ENCODE measurements at places on chromosomes 7 and 10.

- H3K27ac ChIP-seq: no peak overlapping the region
- H3K4me1 ChIP-seq: no peaks in the 10 kb centered on the region
- no peak overlapping the region for H3K4me3 ChIP-seq
- no peaks in the 10 kb centered on the region for H3K36me3 ChIP-seq
These were observed 215.4 kb downstream of the CCDC7 start for GRCh38 chr10:32661346-32661745.

GRCh38 chr10:6154566-6154965, 48.2 kb upstream of the PFKFB3 start:
- no peak overlapping the region for H3K27ac ChIP-seq
- no peaks in the 10 kb centered on the region for H3K27me3 ChIP-seq
- H3K36me3 ChIP-seq: no peaks in the 10 kb centered on the region
- no peak overlapping the region for H3K4me3 ChIP-seq

- H3K4me3 ChIP-seq: no peak within 1 kb of the TSS
- no peak for DNase-seq
- no peaks in the 10 kb centered on the region for H3K4me1 ChIP-seq
- no peaks in the 10 kb centered on the region for H3K27me3 ChIP-seq
- H3K27ac ChIP-seq: no peak within 1 kb of the TSS
These were observed at the start of gene ASAH2 for GRCh38 chr10:50251394-50251793. Gene ASAH2 (minus strand): TSS chr10:50251516. CDS start chr10:50248610, 2,906 bp downstream.

GRCh38 chr7:96203786-96204185, 118.1 kb downstream of the SLC25A13 start:
- no peaks in the 10 kb centered on the region for H3K27me3 ChIP-seq
- no peak for DNase-seq
- H3K4me1 ChIP-seq: peaks cover 10% of the 10 kb centered on the region
- peaks cover 8% of the 10 kb centered on the region for H3K36me3 ChIP-seq
- H3K27ac ChIP-seq: no peak overlapping the region
- no peak overlapping the region for H3K4me3 ChIP-seq

- H3K36me3 ChIP-seq: no peaks in the 10 kb centered on the region
- no peak overlapping the region for H3K4me3 ChIP-seq
- DNase-seq: no peak
- H3K27ac ChIP-seq: no peak overlapping the region
- peaks cover 61% of the 10 kb centered on the region for H3K27me3 ChIP-seq
- no peaks in the 10 kb centered on the region for H3K4me1 ChIP-seq
These were observed 119.3 kb downstream of the SH3PXD2A start for GRCh38 chr10:103736044-103736443.

DNA sequence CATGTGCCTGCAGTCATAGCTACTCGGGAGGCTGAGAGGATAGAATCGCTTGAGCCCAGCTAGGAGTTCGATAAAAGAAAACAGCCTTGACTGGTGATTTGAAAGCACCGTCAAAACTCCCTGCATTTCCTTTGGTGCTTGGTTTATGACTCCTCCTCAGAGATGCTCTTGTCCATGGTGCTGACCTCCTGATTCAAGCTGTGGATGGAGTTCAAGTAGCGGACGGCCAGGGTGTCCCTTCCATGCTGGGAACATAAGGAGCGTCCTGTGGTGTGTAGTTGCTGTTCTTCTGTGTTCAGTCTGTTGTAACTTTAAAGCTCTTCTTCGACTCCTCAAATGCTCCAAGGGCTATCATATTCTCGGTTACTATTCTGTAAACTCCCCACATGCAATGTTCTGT, 382.5 kb upstream of the KIAA1217 start:
- no peaks in the 10 kb centered on the region for H3K36me3 ChIP-seq
- no peak overlapping the region for H3K4me3 ChIP-seq
- DNase-seq: no peak
- no peak overlapping the region for H3K27ac ChIP-seq
- H3K27me3 ChIP-seq: no peaks in the 10 kb centered on the region

GRCh38 chr10:8499312-8499711, 444.8 kb downstream of the GATA3 start:
- H3K27me3 ChIP-seq: no peaks in the 10 kb centered on the region
- no peaks in the 10 kb centered on the region for H3K4me1 ChIP-seq
- H3K36me3 ChIP-seq: no peaks in the 10 kb centered on the region
- H3K27ac ChIP-seq: no peak overlapping the region

GRCh38 chr10:118698421-118698820, 56.3 kb downstream of the CACUL1 start:
- H3K36me3 ChIP-seq: peaks cover 24% of the 10 kb centered on the region
- H3K4me1 ChIP-seq: peaks cover 8% of the 10 kb centered on the region
- peak; percentile 69 for DNase-seq

DNA sequence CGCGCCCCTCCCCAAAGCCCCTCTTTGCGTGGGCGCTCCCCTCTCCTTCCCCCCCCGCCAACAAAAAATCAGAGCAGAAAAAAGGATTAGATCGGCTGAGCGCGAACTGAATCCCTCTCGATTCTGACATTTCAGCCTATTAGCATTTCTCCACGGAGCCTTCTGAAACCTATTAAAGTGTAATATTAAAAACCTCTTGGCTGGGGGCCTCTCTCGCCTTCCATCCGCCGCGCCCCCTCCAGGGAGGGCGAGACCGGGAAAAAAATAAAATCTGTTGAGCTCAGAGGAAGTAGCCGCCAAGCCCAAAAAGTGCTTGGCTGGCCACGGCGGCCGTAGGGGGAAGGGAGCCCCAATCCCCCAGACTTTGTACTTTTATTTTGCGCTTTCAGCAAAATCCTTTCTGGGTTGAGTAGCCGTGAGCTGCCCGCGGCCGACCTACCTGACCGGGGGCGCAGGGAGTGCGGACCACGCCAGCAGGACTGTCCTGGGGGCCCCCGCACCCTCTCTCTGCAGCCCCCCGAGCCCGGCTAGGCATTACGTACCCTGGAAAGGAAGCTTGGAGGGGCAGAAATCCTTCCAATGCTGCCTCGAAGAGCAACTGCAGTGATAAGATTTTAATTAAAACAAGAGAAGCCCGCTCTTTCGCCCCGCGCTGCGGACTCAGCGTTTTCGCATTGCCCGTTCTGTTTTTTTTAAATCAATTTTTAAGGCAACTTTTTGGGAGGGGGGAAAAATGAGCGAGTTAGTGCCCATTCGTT, 1.3 kb upstream of the TNRC18 start:
- H3K36me3 ChIP-seq: peaks cover 5% of the 10 kb centered on the region
- peak overlapping the region; percentile 78 for H3K4me3 ChIP-seq
- peak; percentile 11 for DNase-seq

DNA sequence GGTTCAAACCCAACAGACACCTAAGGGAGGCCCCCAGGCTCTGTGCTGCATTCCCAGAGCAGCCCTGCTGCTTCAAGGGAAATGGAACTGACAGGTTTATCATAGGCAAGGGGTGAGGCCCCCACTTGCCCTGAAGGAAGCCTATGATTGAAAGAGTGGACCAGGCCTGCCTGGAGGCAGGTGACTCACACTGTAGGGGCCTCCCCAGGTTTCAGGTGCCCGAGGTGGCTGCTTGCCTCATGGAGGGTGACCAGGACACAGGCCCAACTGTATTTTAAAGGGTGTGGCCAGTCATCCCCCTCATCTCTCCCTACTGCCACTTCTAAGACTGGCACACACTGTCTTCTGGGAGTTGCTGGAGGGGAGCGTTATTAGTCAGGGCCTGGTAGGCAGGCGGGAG, 85.4 kb downstream of the ATXN7L1 start:
- no peaks in the 10 kb centered on the region for H3K27me3 ChIP-seq
- H3K27ac ChIP-seq: no peak overlapping the region
- DNase-seq: no peak
- no peaks in the 10 kb centered on the region for H3K36me3 ChIP-seq
- peaks cover 6% of the 10 kb centered on the region for H3K4me1 ChIP-seq

- no peak overlapping the region for H3K4me3 ChIP-seq
- no peaks in the 10 kb centered on the region for H3K36me3 ChIP-seq
- no peaks in the 10 kb centered on the region for H3K27me3 ChIP-seq
- no peak for DNase-seq
- H3K4me1 ChIP-seq: peaks cover 5% of the 10 kb centered on the region
These were observed 57.3 kb upstream of the APBB1IP start for GRCh38 chr10:26380815-26381214.

GRCh38 chr7:134778941-134779740, at the start of gene CALD1:
Gene CALD1 (plus strand): TSS chr7:134779634. CDS start chr7:134867734, 88,100 bp downstream.
- peaks cover 31% of the 10 kb centered on the region for H3K27me3 ChIP-seq
- H3K27ac ChIP-seq: no peak within 1 kb of the TSS
- H3K4me3 ChIP-seq: no peak within 1 kb of the TSS
- H3K4me1 ChIP-seq: no peaks in the 10 kb centered on the region
- H3K36me3 ChIP-seq: no peaks in the 10 kb centered on the region

DNA sequence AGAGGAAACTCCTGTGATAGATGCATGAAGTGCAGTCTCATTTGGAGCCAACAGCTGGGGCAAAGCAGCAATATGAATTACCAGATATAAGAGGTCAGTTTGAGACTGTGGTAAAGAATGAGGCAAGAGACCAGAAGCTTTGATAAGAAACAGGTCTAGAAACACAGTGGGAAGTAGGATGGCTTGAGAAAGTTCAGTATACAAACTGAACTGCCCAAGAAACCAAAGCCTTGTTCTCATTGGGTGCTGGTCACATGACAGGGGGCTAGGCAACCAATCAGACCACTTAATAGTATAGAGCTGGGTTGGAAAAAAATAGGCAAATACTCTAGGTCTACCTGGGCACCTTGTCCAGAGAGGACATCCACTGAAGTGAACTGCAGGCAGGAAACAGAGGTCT, 46.2 kb upstream of the PLCE1 start:
- no peak overlapping the region for H3K27ac ChIP-seq
- no peak overlapping the region for H3K4me3 ChIP-seq
- no peak for DNase-seq
- no peaks in the 10 kb centered on the region for H3K36me3 ChIP-seq
- H3K4me1 ChIP-seq: no peaks in the 10 kb centered on the region
- H3K27me3 ChIP-seq: no peaks in the 10 kb centered on the region

- no peak for DNase-seq
- H3K27ac ChIP-seq: no peak overlapping the region
- no peaks in the 10 kb centered on the region for H3K27me3 ChIP-seq
- peaks cover 7% of the 10 kb centered on the region for H3K4me1 ChIP-seq
- H3K36me3 ChIP-seq: no peaks in the 10 kb centered on the region
- no peak overlapping the region for H3K4me3 ChIP-seq
These were observed 2.1 kb downstream of the FRAT1 start for GRCh38 chr10:97321032-97321803.

DNA sequence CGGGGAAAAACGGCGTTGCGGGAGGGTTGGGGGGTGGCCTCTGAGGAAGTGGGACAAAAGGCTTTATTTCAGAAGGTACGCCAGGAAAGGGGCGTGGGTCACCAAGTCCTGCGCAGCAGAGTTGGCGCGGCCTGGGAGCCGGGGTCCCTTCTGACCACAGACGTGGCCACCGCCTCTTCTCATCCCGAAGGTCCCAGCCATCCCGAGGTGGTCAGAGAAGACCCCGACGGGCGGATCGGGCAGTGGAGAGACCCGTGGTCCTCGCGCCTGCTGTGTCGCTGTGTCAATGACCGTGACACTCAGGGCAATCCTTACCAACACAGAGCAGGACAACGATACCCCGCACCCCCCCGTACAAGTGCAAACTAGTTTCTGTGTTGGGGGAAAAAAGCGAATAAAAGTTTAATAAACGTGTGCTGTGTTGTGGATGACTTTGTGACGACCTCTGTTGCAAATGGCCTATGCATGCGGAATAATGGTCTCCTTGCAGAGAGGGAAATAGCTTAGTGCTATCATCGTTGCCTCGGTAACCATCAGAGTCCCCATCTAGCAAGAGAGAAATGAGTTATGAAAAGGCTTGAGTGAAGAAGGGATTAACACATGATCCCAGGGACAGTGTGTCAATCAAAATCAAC, 19.4 kb upstream of the GATA3 start:
- peaks cover 31% of the 10 kb centered on the region for H3K27me3 ChIP-seq
- H3K4me3 ChIP-seq: no peak overlapping the region
- H3K27ac ChIP-seq: no peak overlapping the region
- H3K4me1 ChIP-seq: no peaks in the 10 kb centered on the region
- H3K36me3 ChIP-seq: no peaks in the 10 kb centered on the region

DNA sequence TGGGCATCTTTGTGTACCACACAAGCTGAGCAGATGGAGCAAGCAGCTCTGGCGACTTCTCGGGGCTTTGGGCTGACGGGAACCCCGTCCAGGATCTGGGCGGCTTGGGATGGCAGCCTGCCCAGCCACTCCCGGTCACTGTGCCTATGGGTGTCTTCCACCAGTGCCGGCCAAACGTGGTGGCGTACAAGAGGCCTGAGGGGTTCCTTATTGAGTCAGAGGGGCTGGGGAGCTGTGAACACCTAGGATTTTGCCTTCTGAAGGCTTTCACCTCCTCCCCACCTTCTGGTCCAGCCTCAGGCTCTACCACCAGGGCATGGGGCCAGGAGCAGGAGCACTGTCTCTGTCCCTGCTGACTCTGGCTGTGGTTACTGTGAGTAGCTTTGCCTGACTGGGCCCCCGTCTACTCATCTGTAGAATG, 71.8 kb upstream of the PPIF start:
- H3K4me1 ChIP-seq: peaks cover 14% of the 10 kb centered on the region
- no peaks in the 10 kb centered on the region for H3K27me3 ChIP-seq
- H3K36me3 ChIP-seq: peaks cover 9% of the 10 kb centered on the region
- H3K4me3 ChIP-seq: no peak overlapping the region
- no peak for DNase-seq

DNA sequence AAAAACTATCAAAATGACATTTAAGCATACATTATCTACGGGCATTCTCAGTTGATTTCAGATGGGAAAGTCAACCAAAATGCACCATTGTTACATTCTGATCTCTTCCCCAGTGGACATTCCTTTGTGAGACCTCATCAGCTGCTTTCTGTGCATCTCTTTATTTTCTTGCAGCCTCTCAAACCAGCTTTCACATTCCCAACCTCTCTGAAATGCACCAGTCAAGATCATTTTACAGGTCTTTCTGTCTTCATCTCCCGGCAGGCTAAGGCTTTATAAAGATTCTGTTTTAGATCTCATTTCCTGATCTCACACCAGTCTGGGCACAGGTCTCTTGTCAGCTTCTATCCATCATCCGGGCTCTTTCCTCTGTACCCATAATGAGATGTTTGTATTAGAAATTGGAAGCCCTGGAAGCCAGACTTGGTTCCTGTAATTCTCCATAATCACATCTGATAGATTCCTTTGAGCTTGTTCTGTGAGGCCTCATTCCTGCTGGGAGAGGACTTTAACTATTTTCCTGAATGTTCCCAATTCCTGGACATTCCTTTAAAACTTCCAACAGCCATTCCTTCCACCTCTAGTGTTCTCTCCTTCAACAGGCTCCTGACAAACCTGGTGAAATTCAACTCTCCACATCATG, 44.3 kb upstream of the ARL4A start:
- peaks cover 10% of the 10 kb centered on the region for H3K36me3 ChIP-seq
- no peaks in the 10 kb centered on the region for H3K4me1 ChIP-seq
- no peaks in the 10 kb centered on the region for H3K27me3 ChIP-seq
- no peak overlapping the region for H3K27ac ChIP-seq
- no peak for DNase-seq
- no peak overlapping the region for H3K4me3 ChIP-seq

- H3K36me3 ChIP-seq: peaks cover 6% of the 10 kb centered on the region
- H3K27ac ChIP-seq: peak overlapping the region; percentile 83
- peak; percentile 32 for DNase-seq
These were observed 1.1 kb downstream of the SFMBT2 start for GRCh38 chr10:7409732-7410168.

DNA sequence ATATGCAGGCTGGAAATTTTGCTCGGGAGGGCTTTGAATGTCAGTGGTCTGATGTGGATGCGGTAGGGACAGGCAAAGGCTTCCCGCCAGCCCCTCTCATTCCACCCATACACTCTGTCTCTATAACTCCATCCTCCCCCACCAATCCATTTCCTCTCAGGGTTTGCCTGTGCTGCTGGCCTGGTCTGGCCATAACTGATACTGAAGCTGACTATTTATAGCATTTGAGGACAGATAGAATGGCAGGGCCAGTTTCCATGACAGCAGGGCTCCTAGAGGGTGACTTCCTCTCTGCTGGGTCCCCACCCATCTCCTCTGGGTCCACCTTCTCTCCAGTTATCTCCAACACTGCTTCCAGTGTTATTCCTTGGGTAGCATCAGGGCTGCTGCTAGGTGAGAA, 6.6 kb upstream of the PDLIM1 start:
- no peaks in the 10 kb centered on the region for H3K36me3 ChIP-seq
- H3K4me1 ChIP-seq: peaks cover 29% of the 10 kb centered on the region
- DNase-seq: peak; percentile 24
- no peak overlapping the region for H3K4me3 ChIP-seq
- no peaks in the 10 kb centered on the region for H3K27me3 ChIP-seq

Data from K562 (cell line).